ENCODE measurements at places on chromosomes 3 and 15.

GRCh38 chr15:68990231-68990991 is 24.1 kb upstream of the NOX5 start:
- no peak for DNase-seq

DNA sequence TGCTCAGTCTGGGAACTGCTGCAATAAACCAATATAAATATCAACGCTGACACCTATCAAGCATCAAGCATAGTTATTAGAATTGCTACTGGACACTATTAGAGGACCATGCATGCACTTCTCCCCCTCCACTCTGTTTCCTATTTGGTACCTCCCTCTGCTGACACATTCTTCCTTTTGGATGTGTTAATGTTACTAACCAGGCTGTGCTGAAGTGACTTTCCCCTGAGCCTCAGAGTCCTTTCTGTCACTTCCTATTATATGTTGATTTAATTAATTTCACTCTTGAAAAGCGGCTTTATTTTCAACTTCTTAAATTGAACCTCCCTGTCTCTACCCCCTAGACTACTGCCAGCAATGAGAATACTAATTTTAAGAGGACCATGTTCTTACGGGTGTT is 379.1 kb downstream of the MCTP2 start:
- DNase-seq, result no peak

- no peak for DNase-seq
Observed at GRCh38 chr3:188749010-188749617, 422.7 kb upstream of the TPRG1 start.

DNA sequence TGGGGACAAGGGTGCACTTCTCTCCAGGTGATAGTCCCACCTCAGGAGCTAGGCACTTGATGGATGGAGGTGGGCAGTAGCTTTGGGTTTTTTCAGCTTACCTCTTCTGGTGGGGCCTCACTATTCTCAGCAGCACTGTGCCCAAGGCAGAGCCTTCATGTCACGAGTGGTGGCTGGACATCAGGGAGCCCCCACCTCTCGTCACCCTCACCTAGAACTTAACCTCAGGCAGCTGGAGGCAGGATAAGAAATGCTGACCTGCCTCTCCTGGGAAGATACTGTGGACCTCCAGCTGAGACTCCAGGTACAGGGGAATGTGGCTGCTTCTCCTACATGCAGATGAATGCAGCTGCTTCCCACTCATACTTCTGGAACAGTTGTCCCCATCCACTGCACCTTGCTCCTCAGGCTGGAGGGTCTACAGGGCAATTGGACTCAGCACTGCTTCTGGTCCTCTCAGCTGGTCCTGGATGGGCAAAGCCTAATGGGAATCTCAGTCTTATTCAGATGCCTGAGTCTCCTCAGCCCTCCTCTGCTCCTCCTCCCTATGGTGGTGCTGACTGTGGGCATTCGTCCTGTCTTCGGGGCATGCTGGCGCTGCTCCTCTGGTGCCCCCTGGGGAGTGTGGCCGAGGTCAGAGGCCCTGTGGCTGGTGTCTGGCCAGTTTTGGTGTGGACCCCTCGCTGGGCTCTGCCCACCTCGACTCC is 129.9 kb downstream of the KLF13 start:
- peak; percentile 32 for DNase-seq

- no peak for DNase-seq
Observed at GRCh38 chr3:157618075-157618760, 115.0 kb upstream of the VEPH1 start.

DNA sequence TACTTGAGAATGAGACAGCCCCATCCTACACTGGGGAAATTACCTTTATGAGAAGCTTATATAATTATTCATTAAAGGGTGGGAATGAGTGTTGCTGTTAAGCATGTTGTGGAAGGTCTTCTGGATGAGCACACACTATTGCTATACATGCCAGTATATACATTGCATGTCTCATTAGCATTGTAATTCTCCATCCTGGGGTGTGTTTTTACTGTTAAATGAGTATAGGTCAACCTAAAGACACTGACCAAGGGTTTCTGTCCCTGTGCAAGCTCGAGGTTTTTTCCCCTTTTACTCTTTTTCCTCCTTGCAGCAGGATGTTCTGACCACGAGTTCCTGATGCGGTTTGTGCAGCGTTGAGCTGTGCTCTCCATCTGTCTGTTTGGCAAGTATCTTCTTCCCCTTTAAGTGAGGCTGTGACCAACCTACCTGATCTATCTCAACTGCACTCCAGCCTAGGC is 7.2 kb upstream of the IVD start:
- no peak for DNase-seq

- no peak for DNase-seq
Observed at GRCh38 chr3:138127636-138128365, 4.4 kb downstream of the A4GNT start.

DNA sequence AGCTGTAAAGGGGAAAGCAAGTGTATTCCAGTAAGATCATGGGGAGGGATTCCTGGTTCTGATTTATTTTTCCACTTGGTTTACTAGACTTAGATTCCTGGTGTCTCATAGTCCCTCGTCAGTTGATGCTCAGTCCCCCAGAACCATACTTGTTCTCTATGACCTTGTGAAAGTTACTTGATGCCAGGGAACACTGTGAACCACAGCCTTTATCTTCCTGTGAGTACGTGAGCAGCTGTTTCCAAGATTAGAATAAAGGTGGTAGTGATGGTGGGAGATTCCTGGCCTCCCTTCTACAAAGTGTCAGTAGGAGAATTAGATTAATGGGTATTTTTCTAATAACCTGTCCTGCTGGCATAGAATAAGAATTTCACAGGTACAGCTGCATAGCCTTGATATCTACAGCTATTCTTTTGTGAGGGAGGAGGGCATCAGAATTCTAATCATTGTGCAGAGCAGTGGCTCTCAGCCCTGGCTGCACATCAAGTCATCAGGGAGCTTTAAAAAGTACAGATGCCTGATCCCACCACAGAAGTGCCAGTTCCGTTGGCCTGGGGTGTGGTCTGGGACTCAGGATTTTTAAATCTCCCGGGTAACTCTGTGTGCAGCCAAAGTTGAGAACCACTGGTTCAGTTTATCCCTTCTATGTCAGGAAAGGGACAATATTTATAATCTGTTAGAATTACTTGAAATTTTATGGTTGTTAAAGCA is 20.0 kb downstream of the GPD1L start:
- no peak for DNase-seq
